Right renal pelvis (tissue), 4 donors: ENCODE measurements at places on chromosomes 2 and 18. TPM values are rescaled to one million over a fixed set of nuclear protein-coding genes. Genes with fewer than 3 reads are reported as not detected.

BCL11A gene
- 16.4 TPM for polyA plus RNA-seq

UGT1A5 gene
- not detected for polyA plus RNA-seq

IL36RN gene
- polyA plus RNA-seq: not detected

POU3F3 gene
- polyA plus RNA-seq: 109 TPM

PSMA8 gene
- polyA plus RNA-seq: not detected

GPR75 gene
- 1.9 TPM for polyA plus RNA-seq

CDK15 gene
- 0.99 TPM for polyA plus RNA-seq

SIGLEC15 gene
- polyA plus RNA-seq: 0.37 TPM

KHK gene
- polyA plus RNA-seq: 45.6 TPM

PIEZO2 gene
- 17.8 TPM for polyA plus RNA-seq

MPV17 gene
- polyA plus RNA-seq: 79.1 TPM

NLRC4 gene
- 0.80 TPM for polyA plus RNA-seq

ACAA2 gene
- 278 TPM for polyA plus RNA-seq

ZNF892 gene
- 4.8 TPM for polyA plus RNA-seq

C2orf66 gene
- 0.35 TPM for polyA plus RNA-seq

SERPINB13 gene
- polyA plus RNA-seq: not detected

WDR12 gene
- polyA plus RNA-seq: 107 TPM

LONRF2 gene
- polyA plus RNA-seq: 3.2 TPM

DUSP2 gene
- 4.5 TPM for polyA plus RNA-seq

CYP26B1 gene
- polyA plus RNA-seq: 16.9 TPM
